T-helper 2 cell (primary cell): ENCODE measurements at places on chromosomes 7 and 10.
A peak's percentile ranks its signal among the peaks of the same experiment; 100 is the strongest.

DNA sequence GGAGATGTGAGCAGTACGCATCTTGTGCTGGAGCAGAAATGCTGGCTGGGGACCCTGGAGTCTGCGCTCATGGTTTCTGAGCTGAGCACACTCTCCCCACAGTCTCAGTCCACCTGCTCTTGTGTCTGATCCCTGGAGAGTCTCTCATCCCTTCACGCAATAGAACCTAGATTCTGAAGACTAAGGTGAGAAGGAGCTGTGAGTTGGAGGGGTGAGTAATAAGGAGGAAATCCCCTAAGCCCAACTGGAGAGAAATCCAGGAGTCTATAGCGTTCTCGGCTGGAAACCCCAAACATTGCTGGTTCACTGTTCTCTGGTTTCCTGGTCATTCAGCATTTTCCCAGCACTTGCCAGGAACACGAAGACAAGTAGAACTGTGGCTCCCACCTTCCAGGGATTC is 68.3 kb upstream of the SMNDC1 start:
- no peak for DNase-seq

DNA sequence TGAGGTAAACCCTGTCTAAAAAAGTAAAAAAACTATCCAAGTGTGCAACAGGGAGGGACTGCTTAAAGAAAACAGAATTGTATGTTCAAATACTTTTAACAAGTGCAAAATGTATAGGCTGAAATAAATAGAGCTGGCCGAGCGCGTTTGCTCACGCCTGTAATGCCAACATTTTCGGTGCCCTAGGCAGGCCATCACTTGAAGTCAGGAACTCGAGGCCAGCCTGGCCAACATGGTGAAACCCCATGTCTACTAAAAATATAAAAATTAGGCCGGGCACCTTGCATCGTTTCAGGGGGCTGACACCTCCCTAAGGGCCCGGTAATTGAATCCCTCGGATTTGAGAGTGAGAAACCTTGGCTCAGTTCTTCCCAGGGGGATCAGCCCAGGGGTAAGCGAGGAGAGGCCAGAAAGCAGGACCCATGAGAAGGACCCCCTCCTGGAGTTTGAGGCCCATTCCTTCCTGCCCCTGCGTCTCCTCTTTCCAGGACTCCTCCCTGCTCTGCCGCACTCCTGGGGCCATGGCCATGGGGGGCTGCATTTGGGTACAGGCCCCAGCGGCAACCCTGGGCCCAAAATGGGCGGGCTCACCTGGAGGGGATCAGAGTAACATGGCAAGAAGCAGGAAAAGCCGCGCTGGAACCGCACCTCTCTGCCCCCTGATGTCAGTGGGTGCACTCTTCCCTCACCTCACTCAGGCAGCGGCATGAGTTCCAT is 75.5 kb upstream of the TMEM248 start:
- no peak for DNase-seq

- no peak for DNase-seq
Observed at GRCh38 chr10:121592155-121592890, 5.9 kb downstream of the FGFR2 start.

DNA sequence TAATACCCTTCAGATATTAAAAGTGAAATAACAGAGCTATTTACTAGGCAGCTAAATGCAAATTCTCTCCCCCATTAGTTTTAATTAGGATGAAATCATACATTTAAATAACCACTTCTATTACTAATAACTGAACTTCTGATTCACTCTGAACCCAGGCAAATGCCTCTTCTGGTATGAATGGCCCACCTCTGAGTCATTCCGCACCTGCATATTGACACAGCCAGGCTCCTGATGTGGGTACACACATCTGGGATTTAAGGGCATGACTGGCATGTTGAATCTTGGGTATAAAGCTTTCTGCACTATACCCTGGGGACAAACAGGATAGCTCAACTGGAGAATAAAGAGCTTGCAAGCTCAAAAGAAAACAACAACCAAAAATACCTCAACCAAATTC is 140.9 kb downstream of the AUTS2 start:
- DNase-seq: no peak

DNA sequence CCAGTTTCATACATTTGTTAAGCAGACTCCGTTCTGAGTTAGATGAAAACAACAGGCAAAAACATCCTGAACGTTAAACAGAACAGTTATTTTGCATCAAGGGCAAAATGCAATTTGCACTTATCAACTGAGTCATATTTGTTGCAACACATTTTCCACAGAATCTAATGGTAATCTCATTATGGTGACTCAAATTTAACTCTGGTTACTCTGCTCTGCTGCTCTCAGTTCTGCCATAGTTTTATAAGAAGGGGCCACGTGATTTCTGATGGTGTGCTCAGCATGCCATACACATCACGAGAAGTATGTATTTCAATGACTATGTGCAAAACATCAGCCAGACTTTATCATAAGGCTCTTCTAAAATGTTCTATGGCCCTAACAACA is 148.8 kb downstream of the CHCHD3 start:
- DNase-seq: peak; percentile 75

- DNase-seq: no peak
Observed at GRCh38 chr10:92913973-92914372, 65.7 kb downstream of the EXOC6 start.

DNA sequence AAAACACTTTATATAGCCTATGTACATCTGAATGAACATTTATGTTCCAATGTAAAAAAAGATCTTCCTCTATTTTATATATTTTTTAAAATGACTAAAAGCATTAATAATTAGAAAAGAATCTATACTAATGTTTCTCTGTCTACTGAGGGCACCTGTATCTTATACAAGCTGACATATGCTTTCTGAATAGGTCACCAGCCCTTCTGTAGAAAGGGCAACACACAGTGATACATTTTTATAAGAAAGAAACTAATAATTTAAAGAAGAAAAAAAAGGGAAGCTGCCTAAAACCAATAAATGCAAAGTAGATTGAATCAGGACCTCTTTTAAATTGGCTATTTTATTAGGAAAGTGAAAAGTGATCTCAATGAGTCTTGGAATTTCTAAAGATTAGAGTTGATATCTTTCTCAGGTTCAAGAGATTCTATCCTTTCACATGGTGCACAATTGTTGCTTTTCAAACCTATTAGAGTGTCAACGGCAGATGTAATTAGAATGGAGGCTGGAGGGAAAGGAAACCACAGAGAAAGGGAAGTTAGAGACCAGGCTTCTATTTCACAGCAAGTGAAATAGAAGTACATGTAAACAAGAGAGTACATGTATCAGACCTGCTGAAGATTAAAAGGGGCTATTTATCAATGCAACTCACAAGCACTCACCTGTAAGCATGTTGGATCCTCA is 6.3 kb downstream of the MTPN start:
- no peak for DNase-seq

DNA sequence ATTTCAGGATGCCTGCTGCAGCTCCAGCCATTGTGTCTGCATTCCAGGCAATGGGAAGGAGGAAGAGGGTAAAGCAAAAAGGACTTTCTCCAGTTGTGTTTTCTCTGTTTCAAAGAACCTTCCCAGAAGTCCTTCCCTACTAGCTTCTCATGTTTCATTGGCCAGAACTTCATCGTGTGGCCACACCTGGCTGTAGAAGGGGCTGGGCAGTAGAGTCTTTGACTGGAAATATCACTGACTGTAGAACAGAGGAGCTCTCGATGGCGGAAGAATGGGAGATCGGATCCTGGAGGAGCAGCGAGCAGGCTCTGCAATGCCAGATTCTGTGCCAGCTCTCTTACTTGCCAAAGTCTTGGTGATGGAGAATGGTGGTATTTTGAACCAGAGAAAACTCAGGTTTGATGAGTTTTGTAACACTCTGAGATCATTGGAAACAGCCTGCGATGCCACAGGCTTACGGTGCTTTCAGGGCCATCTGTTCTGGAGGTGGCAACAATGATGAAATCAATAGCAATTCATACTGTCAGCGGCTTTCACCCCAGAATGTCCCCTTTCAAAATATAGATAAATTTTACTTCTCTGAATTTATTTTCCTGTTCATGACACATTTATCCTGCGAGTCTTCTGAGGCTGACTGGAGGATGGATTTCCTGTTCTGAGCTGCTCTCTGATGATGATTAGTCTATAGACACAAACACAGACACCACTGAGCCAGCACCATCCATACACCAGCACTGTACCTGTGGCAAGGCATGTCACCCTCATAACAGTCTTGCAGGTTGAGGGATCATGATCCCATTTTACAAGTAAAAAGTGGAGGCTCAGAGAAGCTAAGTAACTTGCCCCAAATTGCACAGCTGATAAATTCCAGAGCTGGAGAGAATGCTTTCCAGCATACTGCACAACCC is 204.2 kb downstream of the EMX2 start:
- no peak for DNase-seq
